ENCODE measurements at places on chromosomes 5 and 9. TPM values are rescaled to one million over a fixed set of nuclear protein-coding genes. Genes with fewer than 3 reads are reported as not detected.

The TEX48 gene
- not detected for total RNA-seq

The NEUROG1 gene
- not detected for total RNA-seq

The CA9 gene
- 5.3 TPM for total RNA-seq

The GABRA6 gene
- total RNA-seq, result not detected

The SLC12A2 gene
- total RNA-seq, result 11.3 TPM

The UBLCP1 gene
- 35.0 TPM for total RNA-seq

The GMCL2 gene
- not detected for total RNA-seq

The SPEF2 gene
- 1.9 TPM for total RNA-seq

The ZNG1C gene
- total RNA-seq, result 71.3 TPM

Data from A549 treated with CpdA at 1 μM for 4 hours (cell line).